Activated T-helper 1 cell treated with anti-CD3 and anti-CD28 coated beads, Interleukin-12 subunit alpha, Interleukin-12 subunit beta, Interleukin-2, Interleukin-4 antibody, amounts not matched to agents 30 ng/mL and 10 ng/mL and 1 ng/mL, durations not matched to agents 14 hours and 24 hours and 36 hours (primary cell): ENCODE measurements at places on chromosomes 4 and X.

DNA sequence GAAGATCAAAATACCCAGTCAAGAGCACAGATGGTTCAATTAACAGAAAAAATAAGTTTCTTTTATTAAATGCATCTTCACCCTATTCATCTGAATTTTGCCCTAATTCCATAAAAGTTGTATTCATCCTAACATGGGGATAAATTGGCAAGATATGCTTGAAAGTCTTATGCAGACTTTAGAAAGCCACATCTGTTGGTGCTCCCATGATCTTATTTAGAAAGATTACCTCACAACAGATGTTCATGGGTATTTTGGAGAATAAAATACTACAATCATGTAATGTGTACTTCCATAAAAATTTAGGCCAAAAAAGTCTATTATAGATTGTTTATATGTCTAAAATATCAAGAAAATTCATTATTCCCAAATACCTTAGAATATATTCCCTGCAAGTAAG, 510.3 kb downstream of the TECRL start:
- no peak for DNase-seq

- no peak for DNase-seq
These were observed 406.6 kb downstream of the PCDH10 start for GRCh38 chr4:133555671-133556070.

DNA sequence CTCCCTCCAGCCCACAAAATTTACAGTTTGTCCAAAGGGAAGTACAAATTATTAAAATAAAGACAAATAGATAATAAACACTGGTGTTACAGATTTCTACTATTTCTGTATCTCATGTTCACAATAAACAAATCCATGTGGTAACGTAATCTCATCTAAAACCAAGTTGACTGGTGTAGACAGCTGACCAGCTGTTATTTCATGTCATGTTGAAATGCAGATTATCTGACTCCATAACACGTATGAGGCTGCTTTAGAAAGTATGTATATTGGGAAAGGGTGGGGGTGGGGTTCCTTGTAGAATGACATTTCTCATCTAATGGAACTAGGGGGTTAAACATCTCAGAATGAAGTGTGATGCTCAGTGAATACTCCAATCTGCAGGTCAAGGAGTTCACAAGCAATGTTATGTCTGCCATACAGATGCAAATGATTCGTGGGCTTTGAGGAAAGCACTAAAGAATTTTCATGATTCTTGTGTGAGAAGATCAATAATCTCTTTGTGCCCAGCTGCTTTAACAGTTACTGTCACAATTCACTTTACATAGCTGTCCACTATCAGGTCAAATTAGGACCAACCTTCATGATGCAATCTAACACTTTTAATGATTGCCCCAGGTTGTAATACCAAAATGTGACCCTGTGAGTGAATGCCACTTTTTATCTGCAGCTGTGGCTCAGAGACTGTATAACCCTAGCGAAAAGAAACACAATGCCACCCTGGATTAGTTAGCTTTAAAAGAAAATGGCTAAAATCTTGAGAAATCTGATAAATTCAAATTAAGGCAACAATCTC, 114.0 kb downstream of the ENOX2 start:
- DNase-seq, result no peak

- DNase-seq, result no peak
These were observed 198.9 kb upstream of the LDB2 start for GRCh38 chr4:17097362-17097761.

DNA sequence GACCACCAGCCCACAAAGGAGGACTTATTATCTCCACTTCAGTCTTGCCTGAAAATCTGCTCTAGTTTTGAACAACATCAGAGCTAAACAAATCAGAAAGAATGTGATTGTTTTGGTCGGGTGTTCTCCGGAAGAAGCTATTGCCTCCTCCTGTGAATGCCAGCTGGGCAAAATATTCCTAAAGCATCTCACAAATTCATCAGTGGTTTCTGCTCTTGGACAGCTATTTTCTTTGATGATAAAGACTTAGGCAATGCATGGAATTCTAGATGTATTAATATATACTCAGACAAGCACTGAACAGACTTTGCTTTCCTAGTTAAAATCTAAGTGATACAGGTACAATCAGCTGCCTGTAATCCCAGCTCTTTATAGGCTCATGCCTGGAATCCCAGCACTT, 71.8 kb downstream of the ASMT start:
- DNase-seq, result no peak
